A549 (cell line): ENCODE measurements at places on chromosomes 7 and 10.

DNA sequence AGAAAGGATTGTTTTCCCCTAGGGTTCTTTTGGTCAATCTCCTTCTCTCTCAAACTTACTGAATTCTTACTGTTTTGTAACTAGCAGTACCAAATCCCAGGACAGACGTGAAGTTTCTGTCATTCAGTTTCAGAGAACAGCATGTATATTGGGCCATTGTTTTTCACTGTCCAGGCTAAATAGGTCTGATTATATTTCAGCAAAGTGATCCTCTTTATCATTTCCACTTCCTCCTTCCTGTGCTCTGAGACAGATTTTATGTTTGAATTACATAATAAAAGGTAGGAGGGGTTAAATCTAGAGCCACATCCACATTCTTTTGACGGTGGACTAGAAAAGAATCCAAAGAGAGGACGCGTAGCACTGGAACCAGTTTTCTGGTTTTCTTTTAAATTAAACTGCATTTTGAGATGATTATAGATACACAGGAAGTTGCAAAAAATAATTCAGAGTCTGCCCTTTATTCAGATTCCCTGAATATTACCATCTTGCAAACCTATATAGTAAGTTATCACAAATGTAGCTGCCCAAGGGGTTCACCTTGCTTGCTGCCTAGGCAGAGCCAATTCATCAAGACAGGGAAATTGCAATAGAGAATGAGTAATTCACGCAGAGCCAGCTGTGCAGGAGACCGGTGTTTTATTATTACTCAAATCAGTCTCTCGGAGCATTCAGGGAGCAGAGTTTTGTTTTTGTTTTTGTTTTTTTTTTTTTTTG lies 40.1 kb downstream of the AKR1E2 start:
- no peak for DNase-seq

DNA sequence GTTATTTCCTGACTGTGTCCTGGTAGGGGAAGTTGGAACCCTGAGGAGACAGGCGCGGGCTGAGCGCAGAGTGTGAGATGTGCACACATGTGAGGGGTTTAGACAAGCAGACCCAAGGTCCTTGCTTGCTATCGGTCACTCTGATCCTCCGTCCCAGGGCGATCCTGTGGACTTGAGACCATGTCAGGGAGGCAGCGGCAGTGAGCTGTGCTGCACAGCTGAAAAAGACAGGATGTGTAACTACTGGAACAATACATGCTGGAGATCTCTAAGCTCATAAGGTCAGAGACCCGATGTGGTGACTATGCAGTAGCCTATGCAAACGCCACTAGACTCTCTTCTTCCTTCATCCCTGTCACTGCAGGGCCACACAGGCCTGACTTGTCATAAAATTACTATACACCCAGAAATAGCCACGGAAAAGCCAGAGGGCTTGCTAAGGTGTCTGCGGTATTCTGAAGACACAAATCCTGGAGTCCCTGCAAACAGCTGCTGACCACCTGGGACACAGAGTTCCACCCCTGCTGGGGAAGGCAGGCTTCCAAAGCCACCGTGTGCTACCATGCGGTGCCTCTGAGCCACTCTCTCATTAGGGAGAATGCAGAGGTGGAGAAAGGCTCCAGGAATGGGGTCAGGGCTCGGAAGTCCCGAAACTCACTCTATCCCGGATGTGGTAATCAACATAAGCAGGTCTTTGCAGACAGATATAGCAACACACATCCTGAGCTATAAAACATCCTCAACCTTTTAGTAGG lies 91.1 kb upstream of the DDC start:
- no peak for DNase-seq

- no peak for DNase-seq
These were observed 36.9 kb downstream of the GDI2 start for GRCh38 chr10:5776136-5776880.

GRCh38 chr10:114928818-114929217 lies 9.2 kb upstream of the TRUB1 start:
- DNase-seq = no peak

GRCh38 chr7:33757050-33757449 lies 148.3 kb upstream of the BMPER start:
- no peak for DNase-seq

DNA sequence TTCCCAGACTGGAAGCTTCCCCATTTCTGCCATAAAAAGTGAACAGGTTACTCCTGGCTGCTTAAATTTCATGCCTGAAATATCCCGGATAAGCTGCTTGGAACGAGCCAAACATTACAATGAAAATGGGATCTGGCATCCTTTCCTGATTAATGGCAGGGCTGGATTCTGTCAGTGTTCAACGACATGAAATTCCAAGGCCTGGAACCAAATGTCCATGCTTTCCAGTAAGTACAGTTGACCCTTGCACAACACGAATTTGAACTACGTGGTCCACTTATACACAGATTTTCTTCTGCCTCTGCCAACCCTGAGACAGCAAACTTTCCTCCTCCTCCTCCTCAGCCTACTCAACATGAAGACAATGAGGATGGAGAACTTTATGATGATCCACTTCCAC lies 65.4 kb downstream of the SGMS1 start:
- DNase-seq = no peak

DNA sequence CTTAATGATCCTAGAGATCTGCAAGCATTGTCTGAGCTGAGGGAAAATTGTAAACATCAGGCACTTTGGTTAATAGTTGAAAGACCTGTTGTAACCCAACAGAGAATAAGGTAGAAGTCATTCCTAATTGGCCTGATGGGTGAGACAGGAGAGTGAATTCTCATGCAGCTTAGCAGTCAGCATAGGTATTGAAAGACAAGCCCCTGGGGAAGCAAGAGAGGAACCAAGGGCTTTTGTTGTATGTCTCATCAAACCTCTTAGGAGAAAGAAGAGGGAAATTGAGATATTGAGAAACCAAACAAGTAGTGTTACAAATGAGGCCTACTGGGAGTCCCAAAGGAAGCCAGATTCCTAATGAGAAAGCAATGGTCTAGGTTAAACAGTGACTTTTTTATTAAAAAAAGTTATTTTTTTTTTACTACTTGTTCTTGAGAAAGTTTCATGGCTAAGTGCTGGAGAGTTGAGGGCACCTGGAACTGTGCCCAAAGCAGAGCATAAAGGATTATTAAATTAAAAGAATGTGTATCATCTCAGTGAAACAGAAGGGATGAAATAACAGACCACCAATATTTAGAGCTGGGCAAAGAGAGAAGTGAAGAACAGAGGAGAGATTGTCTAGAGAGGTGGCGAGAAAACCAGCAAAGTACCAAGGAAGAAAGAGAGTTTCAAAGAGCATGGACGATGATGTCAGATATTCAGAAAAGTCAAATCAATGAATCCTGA lies 168.9 kb downstream of the CDK14 start:
- no peak for DNase-seq

GRCh38 chr7:50795831-50796230 lies 13.1 kb upstream of the GRB10 start:
- no peak for DNase-seq

DNA sequence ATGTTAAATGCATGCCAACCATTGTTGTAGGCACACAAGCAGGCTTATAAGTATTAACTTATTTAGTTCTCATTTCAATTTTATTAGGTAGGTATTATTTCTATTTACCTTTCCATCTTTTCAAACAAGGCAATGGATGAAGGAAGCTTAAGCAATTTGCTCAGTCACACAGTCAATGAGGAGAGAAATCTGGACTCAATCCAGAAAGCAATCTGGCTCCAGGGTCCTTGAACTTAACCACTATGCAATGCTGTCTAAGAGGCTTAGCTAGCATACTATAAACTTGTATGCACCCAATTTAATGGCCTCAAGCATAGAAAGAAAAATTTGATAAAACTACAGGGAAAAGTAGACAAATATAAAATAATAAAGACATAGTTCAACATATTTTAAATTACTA lies 88.6 kb downstream of the VWDE start:
- DNase-seq = no peak

GRCh38 chr7:112898432-112899290 lies 108.5 kb upstream of the TMEM168 start:
- peak; percentile 70 for DNase-seq

GRCh38 chr10:22635650-22636049 lies 78.7 kb downstream of the PIP4K2A start:
- no peak for DNase-seq

DNA sequence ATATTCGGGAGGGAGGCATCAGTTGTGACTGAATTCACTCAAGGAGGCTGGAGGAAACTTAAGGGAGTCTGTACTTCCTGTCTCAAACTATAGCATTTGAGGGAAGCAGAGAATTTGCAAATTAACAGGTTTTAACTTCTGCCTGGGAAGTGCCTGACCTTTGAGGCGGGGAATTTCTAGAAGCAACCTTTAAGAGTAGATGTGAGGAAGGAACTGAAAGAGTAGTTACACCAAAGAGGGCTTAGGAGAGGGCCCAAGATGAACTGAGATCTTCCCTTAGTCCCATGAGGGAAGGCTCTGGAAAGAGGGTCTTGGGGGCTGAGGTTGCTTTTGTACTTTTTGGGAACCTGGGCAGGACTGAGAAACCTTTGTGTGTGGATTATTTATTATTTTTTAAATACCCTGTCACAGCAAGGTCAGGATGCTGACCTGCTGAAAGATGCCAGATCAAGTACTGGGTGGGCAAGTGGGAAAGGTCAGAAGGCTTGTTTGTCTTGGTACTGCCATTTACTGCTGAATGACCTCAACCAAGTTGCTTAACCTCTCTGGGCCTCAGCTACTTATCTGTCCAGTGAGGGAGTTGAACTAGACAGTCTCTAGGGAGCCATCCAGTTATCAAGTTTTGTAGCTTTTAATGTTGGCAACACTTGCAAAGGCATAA lies 2.4 kb downstream of the GPR158 start:
- no peak for DNase-seq
